ENCODE measurements at places on chromosomes 3 and 15. TPM values are rescaled to one million over a fixed set of nuclear protein-coding genes. Genes with fewer than 3 reads are reported as not detected.

DNA sequence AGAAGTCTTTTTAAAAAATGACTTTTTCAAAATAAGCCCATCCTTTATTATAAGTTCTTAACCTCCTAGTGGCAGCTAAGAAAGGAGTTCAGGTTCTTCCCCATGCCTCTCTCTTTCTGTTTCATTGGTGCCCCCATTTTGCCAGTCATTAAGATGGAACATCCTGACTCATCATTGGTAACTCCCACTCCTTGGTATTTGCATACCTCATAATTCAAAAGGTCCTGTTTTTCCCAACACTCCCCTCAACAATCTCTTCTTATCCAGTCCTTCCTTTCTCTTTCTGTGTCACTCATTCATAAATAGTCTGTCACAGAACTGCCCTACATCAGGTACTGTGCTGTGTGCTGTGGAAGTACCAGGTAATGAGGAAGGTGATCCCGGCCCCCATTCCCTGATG, 394.0 kb downstream of the FOXP1 start:
- peak; percentile 60 for DNase-seq

GRCh38 chr3:11641316-11641682, 2.4 kb downstream of the VGLL4 start:
- peak; percentile 77 for DNase-seq

DNA sequence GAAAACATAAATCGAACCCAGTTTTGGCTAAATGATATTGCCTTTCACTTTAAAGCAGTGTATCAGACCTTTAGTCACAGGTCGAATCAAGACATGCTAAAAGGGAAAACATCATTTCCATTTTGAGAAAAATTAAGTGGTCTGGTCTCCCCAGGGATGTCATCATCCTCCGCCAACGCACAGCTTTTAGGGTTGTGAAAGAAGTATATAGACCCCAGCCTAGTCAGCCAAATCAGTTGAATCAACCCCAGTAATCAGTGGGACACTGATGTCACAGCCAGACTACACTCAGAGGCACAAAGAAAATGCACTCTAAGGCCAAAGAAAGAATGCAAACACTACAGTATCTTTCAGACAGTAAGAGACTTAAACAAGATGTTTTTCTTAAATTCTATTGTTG, 187.4 kb downstream of the ZIC4 start:
- DNase-seq: no peak

- DNase-seq: no peak
Observed at GRCh38 chr3:52277972-52278509, 408 bp downstream of the WDR82 start.

FBLN2 gene
- total RNA-seq: 10.8 TPM

GRCh38 chr3:66312039-66312438, 91.2 kb downstream of the SLC25A26 start:
- DNase-seq: no peak

IL20RB gene
- total RNA-seq: 0.56 TPM

GRCh38 chr3:72077473-72078259, 292.7 kb upstream of the PROK2 start:
- DNase-seq: no peak

GRCh38 chr15:40454904-40455391, 14.2 kb downstream of the BAHD1 start:
- DNase-seq: peak; percentile 54

DNA sequence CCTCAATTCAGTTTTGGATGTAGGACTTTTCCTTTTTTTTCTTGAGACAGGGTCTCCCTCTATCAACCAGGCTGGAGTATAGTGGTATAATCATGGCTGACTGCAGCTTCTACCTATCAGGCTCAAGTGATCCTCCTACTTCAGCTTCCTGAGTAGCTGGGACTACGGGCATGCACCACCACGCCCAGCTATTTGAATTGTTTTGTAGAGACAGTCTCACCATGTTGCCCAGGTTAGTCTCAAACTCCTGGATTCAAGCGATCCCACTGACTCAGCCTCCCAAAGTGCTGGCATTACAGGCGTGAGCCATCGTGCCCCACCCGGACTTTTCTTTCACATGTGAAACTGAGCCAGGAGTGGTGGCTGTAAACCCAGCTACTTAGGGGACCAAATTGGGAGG, 3.5 kb downstream of the RNU5B-1 start:
- no peak for DNase-seq

SMCO1 gene
- not detected for total RNA-seq

DNA sequence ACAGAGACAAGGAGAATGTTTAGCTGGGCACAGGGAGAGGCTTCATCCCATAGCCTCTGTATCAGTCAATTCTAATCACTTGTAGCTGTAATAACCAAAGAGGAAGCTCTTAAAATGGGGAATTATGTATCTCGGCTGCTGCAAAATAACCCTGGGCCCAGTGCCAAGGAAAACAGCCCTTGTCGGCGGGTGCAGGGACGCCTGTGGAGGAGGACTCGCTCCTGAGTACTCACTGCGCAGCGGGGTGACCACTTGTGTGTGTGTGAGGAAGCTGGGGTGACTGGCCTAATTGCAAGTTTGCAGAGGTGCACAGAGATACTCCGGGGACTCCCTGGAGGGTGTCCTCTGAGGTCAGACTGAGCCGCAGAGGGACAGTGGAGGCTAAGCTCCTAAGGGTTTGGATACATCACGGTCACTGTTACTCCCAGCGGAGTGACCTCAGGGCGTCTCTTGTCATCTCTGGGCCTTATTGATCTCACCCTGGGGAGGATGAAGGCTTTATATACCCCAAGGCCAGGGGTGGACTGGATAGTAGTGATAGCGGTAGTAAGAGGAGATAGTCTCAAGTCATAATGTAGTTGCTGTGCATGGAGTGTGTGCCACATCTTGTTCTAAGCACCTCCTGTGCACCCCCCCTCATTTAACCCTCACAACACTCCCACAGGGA, 37.2 kb downstream of the SLC6A6 start:
- peak; percentile 52 for DNase-seq

GRCh38 chr3:25781758-25782594, 1.3 kb downstream of the NGLY1 start:
- no peak for DNase-seq

SCN11A gene
- not detected for total RNA-seq

DNA sequence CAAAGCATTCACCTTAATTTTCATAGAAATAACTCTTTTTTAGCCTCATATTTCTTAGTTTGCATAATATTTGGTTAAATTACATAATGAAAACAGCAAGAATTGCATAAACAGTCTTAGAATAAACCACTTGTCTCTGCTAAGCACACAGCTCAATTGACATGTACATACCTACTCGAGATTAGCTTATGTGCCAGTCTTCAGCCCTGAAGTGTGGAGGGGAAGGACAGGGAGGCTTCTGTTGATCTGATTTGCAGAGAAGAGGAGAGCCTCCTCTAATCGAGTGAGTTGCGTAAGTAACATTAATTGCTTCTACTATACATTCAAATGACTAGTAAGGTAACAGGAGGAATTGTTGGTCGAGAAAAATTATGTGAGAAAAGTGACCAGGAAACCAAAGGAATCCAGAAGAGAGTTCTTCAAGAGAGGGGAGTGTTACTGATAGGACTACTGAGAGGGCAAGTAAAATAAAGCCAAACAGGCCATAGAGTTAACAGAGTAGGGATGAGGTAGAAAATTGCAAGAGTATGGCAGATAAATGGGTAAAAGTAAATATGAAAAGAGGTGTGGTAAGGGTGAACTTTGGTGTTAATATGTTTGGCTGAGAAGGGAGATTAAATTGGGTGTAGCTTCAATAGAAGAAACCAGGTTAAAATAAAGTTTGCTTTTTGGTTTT, 7.1 kb upstream of the GOLIM4 start:
- DNase-seq: no peak

DNA sequence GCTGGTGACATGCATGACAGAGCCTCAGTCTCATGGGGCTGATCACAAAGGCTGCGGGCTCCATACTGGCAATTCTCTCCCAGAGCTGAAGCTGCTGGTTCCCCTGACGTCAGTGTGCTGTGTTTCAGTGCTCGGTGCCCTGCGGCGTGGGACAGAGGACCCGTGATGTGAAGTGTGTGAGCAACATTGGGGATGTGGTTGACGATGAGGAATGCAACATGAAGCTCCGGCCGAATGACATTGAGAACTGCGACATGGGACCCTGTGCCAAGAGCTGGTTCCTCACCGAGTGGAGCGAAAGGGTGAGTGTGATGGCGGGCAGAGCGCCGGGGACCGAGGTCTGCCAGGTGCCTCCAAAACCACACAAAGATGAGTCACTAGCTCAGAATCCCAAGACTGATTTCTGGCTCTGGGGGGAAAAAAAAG, 62.0 kb upstream of the NR2E3 start:
- DNase-seq: peak; percentile 42

- DNase-seq: no peak
Observed at GRCh38 chr3:136682740-136683312, 69.4 kb downstream of the STAG1 start.

ALDH1L1 gene
- total RNA-seq: not detected

GRCh38 chr3:178205740-178206139, 330.5 kb upstream of the KCNMB2 start:
- DNase-seq: peak; percentile 51

GRCh38 chr3:104939196-104939595, 427.5 kb upstream of the ALCAM start:
- DNase-seq: peak; percentile 44

DNA sequence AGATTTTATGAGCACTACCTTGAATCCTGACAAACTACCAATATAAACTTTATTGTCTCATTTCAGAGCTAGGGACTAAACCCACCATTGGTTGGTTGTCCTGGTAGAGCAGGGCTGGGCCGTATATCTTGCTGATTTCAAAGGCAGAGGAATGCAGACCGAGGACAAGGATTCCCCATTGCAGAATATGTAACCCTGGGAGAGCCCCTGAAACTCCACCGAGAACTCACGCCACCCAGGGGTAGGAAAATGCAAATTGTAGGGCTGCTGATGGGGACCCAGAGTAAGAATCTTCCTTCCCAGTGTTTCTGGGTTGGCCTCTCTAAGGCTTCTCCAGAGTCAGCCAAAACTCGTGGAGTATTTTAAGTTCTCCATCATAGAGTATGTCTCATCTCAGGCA, 235.3 kb downstream of the ABHD5 start:
- DNase-seq: no peak

- DNase-seq: peak; percentile 92
Observed at GRCh38 chr3:44648564-44649229, at the start of gene ZNF35. Gene ZNF35, plus strand, starts transcription at chr3:44648732. Its CDS starts 2,336 bp downstream, at chr3:44651068.

DNA sequence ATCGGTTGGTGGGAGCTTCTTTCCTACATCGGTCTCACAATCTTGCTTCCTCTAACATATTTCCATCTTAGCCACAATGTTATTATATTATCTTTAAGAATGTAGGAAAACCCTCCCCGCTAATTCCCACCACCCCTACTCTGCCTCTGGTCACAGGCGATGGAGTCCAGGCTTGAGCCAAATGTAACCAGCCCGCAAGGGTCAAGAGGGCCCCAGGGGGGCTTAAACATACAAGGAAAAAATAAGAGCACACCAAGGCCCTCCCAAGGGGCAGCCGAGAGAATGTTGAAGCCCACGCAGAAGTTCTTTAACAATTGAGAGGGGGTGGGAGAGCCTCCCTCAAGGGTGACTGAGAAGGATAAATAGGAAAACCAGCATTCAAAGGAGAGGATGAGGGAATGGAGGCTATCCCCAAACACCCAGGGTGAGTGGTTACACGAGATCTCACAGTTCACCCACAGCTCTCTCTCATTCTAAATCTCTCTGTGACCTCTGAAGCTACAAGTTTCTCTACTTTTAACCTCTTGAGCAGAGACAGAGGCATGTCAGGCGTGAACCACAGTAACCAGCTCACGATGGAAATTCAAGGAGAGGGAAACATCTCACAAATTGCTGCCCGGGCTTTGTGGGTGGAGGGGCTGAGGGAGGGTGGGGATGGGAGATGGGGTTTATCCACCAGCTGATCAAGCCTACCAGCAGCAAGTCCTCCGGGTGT, 31.4 kb upstream of the UACA start:
- peak; percentile 66 for DNase-seq

TTBK2 gene
- 5.6 TPM for total RNA-seq

GRCh38 chr3:100407977-100408532, 6.7 kb downstream of the LNP1 start:
- no peak for DNase-seq

- no peak for DNase-seq
Observed at GRCh38 chr15:42060477-42060763, 33.9 kb downstream of the PLA2G4D start.

DNA sequence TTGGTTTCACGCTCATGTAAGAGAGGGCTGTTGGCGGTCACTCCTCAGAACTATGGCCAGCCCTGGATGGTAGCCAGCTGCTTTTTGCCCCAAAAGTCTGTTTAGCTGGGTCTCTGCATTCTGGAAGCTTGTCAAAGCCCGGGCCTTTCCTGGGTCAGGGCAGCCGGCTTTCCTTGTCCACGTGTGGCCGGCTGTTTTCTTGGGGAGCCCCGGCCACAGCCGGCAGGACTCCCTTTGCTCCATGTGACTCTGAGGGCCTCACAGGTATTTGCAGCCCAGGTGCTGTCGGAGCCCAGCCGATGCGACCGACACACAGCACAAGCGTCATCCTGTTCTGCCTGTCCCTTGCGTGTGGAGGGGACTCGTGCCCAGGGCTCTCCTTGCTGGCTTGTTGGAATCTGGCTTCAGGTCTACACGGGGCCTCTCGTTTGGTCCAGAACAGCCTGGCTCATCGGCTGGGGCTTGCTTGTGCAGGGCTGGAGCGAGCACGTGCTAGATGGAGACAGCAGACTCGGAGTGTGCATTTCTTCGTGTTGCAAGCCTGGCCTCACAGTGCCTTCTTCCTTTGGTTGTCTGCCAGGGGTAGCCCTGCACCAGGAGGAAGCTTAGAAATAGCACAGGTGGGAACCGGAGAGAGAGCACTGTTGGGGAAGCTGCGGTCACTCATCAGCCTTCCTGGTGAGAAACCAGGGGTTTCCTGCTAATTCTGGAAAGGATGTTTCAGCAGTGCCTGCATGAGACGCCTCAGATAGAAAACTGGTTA, 51.5 kb downstream of the PGPEP1L start:
- DNase-seq: no peak

GRCh38 chr15:61420546-61420945, 191.4 kb upstream of the RORA start:
- DNase-seq: no peak

FBXO40 gene
- not detected for total RNA-seq

GRCh38 chr3:142839831-142840230, 49.1 kb downstream of the PCOLCE2 start:
- DNase-seq: no peak

DNA sequence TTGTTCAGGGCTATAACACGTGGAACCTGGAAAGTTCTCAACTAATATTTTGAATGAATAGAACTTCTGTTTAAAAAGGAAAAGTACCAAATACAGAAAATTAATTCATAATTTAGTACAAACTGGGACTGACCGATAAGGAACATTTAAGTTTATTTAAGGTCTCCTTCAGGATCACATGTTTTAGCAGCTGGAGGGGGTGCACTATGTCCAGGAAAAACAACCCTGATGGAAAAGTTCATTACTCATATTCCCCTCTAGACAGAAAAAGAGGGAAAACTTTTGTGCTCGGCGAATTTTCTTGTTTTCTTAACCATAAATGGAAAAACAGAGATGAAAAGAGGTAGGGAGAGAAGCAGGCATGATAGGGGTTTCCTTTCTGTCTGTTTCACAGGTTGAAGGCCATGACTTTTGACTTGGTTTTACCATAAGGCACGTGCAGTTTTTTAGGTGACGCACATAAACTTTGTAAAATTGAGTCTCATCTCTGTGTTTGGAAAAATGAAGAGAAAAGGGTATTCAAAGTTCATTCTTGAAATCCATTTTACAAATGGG, 26.5 kb downstream of the FRMD4B start:
- DNase-seq: no peak
